ENCODE measurements at places on chromosomes 1 and 21.
A peak's percentile ranks its signal among the peaks of the same experiment; 100 is the strongest.

GRCh38 chr1:70498666-70499065 is 87.6 kb downstream of the CTH start:
- H3K36me3 ChIP-seq = no peaks in the 10 kb centered on the region
- no peaks in the 10 kb centered on the region for H3K4me1 ChIP-seq
- no peak overlapping the region for H3K4me3 ChIP-seq
- H3K27me3 ChIP-seq = peaks cover 15% of the 10 kb centered on the region

- no peaks in the 10 kb centered on the region for H3K27me3 ChIP-seq
- H3K36me3 ChIP-seq = no peaks in the 10 kb centered on the region
- no peaks in the 10 kb centered on the region for H3K4me1 ChIP-seq
- DNase-seq = no peak
These were observed 207.7 kb downstream of the BARHL2 start for GRCh38 chr1:90509225-90510048.

GRCh38 chr1:241635556-241636152 is 4.5 kb downstream of the CHML start:
- no peak overlapping the region for H3K4me3 ChIP-seq
- no peaks in the 10 kb centered on the region for H3K27me3 ChIP-seq
- no peak overlapping the region for H3K27ac ChIP-seq
- no peak for DNase-seq

DNA sequence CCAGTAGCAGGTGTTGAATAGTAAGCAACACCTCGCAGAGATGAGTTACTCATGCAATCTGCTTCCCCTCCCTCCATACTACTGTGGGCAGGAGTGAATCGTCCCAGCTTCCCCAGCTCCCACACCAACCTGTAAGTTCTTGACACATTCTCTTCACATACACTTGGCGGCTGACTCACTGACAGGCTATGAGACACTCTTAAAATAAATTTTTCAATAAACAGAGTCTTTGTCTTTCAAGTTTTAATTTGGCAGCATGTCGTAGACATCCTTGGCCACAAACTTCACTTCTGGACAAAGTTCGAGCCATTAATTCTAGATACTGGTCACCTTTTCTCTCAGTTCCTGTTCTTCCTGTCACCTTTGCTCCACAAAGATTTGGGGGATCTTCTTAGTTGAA is 290.7 kb downstream of the TM2D1 start:
- H3K4me1 ChIP-seq = no peaks in the 10 kb centered on the region
- no peak overlapping the region for H3K4me3 ChIP-seq
- no peaks in the 10 kb centered on the region for H3K36me3 ChIP-seq
- H3K27ac ChIP-seq = no peak overlapping the region

DNA sequence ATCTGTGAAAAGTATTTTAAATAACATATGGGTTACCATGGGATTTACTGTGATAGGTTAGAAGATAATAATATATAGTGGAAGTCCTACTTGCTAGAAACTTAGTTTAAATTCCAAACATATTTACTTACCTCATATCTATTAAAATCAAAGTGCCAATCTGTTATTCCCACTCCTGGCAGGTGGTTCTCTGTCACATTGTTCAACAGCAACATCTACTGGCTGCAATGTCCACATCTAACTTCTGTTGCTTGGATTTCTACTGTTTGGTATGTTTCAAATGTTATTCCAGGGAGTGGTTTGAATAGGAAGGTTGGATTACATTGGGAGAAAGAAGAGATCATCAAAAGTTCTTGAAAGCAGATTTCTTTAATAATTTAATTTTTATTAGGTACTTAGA is 122.5 kb upstream of the NCAM2 start:
- no peaks in the 10 kb centered on the region for H3K27me3 ChIP-seq
- H3K27ac ChIP-seq = no peak overlapping the region
- no peaks in the 10 kb centered on the region for H3K36me3 ChIP-seq
- DNase-seq = no peak

DNA sequence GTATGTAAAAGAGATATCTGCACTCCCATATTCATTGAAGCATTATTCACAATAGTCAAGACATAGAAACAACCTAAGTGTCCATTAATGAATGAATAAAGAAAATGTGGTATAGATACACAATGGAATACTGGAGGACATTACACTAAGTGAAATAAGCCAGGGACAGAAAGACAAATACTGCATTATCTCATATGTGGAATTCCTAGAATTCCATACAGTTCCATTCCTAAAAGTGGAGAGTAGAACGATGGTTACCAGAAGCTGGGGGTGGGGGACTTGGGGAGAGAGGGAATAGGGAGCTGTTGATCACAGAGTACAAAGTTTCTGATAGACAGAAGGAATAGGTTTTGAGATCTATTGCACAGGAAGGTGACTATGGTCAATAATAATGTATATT is 7.4 kb downstream of the TMED5 start:
- H3K4me3 ChIP-seq = peak overlapping the region; percentile 71
- H3K36me3 ChIP-seq = peaks cover 7% of the 10 kb centered on the region
- peaks cover 46% of the 10 kb centered on the region for H3K4me1 ChIP-seq
- H3K27me3 ChIP-seq = no peaks in the 10 kb centered on the region
- H3K27ac ChIP-seq = no peak overlapping the region

- H3K27me3 ChIP-seq = peaks cover 67% of the 10 kb centered on the region
- no peak overlapping the region for H3K27ac ChIP-seq
- no peak for DNase-seq
- H3K36me3 ChIP-seq = peaks cover 2% of the 10 kb centered on the region
These were observed 11.2 kb upstream of the FMOD start for GRCh38 chr1:203361945-203362719.

DNA sequence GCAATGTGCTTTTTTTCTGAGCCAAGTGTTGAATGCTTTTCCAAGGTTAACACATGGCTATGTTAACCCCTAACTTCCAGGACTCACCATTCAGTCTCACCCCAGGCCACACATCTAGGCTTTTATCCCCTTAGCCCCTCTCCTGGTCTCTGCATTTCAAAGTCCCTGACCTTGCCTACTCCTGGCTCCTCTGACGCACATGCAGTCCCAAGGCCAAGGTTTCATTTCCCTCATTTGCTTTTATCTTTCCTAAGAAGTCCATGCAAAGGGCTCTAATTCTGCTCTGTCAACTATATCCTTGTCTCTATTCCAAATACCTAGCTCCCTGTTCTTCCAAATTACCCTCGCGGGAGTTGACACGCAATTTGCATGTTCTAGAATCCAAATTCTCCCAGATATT is 25.4 kb downstream of the SLC30A10 start:
- peaks cover 19% of the 10 kb centered on the region for H3K27me3 ChIP-seq
- no peak for DNase-seq
- H3K36me3 ChIP-seq = no peaks in the 10 kb centered on the region
- peaks cover 4% of the 10 kb centered on the region for H3K4me1 ChIP-seq

- H3K27ac ChIP-seq = no peak overlapping the region
- peaks cover 34% of the 10 kb centered on the region for H3K27me3 ChIP-seq
- H3K4me1 ChIP-seq = peaks cover 7% of the 10 kb centered on the region
- no peak for DNase-seq
- no peaks in the 10 kb centered on the region for H3K36me3 ChIP-seq
- H3K4me3 ChIP-seq = no peak overlapping the region
These were observed 455.6 kb downstream of the SIPA1L2 start for GRCh38 chr1:232174306-232174705.

GRCh38 chr1:65698590-65698989 is 94.1 kb upstream of the PDE4B start:
- H3K4me1 ChIP-seq = no peaks in the 10 kb centered on the region
- no peaks in the 10 kb centered on the region for H3K36me3 ChIP-seq
- no peak for DNase-seq
- H3K4me3 ChIP-seq = no peak overlapping the region
- H3K27ac ChIP-seq = no peak overlapping the region

DNA sequence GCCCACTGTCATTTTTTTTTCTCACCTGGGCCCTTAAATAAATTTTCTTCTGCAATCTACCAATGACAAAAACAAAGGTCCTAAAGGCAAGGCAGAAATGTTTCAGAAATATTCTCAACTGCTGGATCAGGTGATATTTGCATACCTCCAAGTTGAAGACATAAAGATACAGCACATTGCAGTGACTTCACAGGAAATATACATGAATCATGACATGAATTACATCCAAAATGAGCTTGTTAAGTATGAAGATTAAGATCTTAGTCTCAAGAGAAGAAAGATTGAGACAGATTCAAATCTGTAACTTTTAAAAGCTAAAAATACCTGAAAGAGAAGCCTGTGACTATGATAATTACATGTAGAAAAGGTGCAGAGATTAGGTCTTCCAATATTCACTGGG is 207.8 kb downstream of the SIPA1L2 start:
- H3K4me1 ChIP-seq = no peaks in the 10 kb centered on the region
- H3K36me3 ChIP-seq = no peaks in the 10 kb centered on the region
- H3K4me3 ChIP-seq = no peak overlapping the region

DNA sequence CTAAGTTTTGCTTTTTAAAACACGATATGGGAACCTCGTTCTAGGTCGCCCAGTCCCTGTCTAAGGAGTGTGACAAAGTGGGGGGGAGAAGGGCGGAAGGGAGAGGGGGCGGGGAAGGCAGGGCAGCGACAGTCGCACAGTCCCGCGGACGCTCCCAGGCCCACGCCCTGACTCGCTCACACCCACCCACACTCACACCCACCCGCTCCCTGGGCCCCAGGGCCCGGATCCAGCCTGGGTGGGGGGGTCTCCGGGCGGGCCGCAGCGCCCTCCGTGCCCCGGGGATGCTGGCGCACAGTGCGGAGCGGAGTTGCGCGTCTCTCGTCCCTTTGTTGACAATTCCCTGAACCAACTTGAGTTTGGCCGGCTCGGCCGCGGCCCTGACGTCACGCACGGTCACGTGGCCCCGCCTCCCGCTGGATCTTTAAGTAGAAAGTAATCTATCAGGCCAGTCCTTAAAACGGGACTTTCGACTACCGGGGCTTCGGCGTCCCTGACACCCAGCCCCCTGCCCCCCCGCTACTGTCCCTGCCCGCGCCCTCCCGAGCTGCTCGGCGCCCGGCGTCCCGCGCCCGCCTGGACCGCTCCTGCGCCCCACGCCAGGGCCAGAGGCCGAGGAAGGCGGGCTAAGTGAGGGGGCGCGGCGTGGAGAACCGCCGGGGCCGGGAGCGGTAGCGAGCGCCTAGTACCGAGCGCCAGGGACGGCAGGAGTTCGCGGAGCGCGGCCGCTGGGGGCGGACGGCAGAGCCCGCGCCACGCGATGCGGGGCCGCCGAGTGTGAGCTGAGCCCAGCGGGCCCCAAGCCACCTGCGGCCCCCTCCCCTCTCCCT is at the start of gene FOXD3:
Gene FOXD3 (plus strand): TSS at position 454 of the 830 bp plus-strand sequence. CDS start 492 bp downstream, outside the sequence.
- peaks cover 2% of the 10 kb centered on the region for H3K36me3 ChIP-seq
- peaks cover 55% of the 10 kb centered on the region for H3K27me3 ChIP-seq
- peaks cover 7% of the 10 kb centered on the region for H3K4me1 ChIP-seq
- peak within 1 kb of the TSS; percentile 87 for H3K27ac ChIP-seq

- no peak overlapping the region for H3K27ac ChIP-seq
- H3K4me3 ChIP-seq = no peak overlapping the region
- H3K36me3 ChIP-seq = no peaks in the 10 kb centered on the region
- no peaks in the 10 kb centered on the region for H3K4me1 ChIP-seq
- no peak for DNase-seq
These were observed 725.5 kb upstream of the CHRM3 start for GRCh38 chr1:238660849-238661248.

DNA sequence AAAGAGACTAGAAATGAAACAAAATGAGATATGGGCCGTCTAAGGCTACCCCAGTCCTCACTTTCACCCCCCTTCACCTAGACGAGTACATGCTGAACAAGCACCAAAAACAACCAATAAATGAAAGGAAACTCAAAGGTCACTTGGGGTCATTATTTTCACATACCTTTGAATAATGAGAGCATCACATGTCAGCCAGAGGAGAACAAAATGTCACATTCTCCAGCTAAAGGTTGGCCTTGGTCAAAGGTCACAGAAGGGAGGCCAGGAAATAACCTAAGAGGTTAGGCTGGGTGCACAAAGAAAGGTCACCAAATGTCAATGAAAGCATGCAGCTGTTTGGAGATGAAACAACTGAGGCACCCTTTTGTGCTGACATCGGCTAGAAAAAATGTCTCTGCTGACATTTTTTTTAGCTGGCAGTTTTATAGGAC is 288.7 kb upstream of the USP25 start:
- no peak overlapping the region for H3K27ac ChIP-seq
- H3K4me3 ChIP-seq = no peak overlapping the region
- peaks cover 9% of the 10 kb centered on the region for H3K4me1 ChIP-seq
- DNase-seq = no peak

DNA sequence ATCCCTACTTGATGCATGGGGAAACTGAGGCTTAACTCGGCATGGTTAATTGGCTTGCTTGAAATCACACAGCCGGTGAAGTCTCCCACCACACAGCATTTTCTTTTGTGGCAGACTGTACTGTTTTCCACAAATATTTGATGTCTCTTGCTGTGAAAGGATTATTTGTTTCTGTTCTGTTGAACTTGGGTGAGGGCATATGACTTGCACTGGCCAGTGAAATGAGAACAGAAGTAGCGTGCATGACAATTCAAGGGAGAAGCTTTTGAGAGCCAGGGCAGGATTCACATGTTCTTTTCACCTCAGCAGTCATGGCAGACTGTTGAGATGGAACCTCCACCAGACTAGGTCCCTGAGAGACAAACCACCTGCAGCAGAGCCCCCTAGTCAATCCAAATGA is 11.7 kb upstream of the AK2 start:
- no peak for DNase-seq
- no peaks in the 10 kb centered on the region for H3K36me3 ChIP-seq
- no peak overlapping the region for H3K27ac ChIP-seq
- no peak overlapping the region for H3K4me3 ChIP-seq
- no peaks in the 10 kb centered on the region for H3K27me3 ChIP-seq

GRCh38 chr1:159752135-159752580 is 28.6 kb upstream of the DUSP23 start:
- no peak overlapping the region for H3K4me3 ChIP-seq
- no peak overlapping the region for H3K27ac ChIP-seq
- no peaks in the 10 kb centered on the region for H3K4me1 ChIP-seq
- H3K27me3 ChIP-seq = peaks cover 40% of the 10 kb centered on the region
- no peaks in the 10 kb centered on the region for H3K36me3 ChIP-seq
- no peak for DNase-seq

- DNase-seq = no peak
- no peak overlapping the region for H3K4me3 ChIP-seq
- H3K27me3 ChIP-seq = no peaks in the 10 kb centered on the region
These were observed 84.3 kb downstream of the UCK2 start for GRCh38 chr1:165911609-165912281.

DNA sequence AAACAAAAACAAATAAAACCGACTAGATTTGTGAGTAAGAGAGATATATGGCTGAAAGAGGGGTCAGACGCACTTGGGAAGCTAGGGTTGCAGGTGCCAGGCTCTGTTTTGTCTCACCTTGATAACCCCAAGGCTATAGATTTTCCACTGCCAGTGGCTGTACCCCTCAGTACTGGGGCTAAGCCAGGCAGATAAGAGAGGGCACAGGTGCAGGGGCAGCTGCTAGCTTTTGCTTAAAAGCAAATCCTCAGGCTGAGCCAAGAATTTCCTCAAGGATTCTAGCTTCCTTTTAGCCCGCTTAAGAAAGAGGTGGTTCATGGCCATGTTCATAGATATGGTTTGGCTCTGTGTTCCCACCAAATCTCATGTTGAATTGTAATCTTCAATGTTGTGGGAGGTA is 57.9 kb downstream of the OVGP1 start:
- no peak for DNase-seq
- H3K36me3 ChIP-seq = peaks cover 2% of the 10 kb centered on the region
- no peaks in the 10 kb centered on the region for H3K4me1 ChIP-seq
- no peak overlapping the region for H3K4me3 ChIP-seq
- peaks cover 83% of the 10 kb centered on the region for H3K27me3 ChIP-seq

GRCh38 chr1:234782791-234783190 is 172.8 kb upstream of the IRF2BP2 start:
- DNase-seq = no peak
- H3K4me3 ChIP-seq = no peak overlapping the region
- no peak overlapping the region for H3K27ac ChIP-seq
- no peaks in the 10 kb centered on the region for H3K36me3 ChIP-seq

- H3K27ac ChIP-seq = no peak overlapping the region
- H3K4me1 ChIP-seq = peaks cover 3% of the 10 kb centered on the region
- H3K4me3 ChIP-seq = no peak overlapping the region
- H3K36me3 ChIP-seq = no peaks in the 10 kb centered on the region
- H3K27me3 ChIP-seq = peaks cover 35% of the 10 kb centered on the region
- peak; percentile 63 for DNase-seq
These were observed 19.7 kb downstream of the CDK18 start for GRCh38 chr1:205523891-205524793.

Data from T-helper 17 cell (primary cell).